ENCODE measurements at places on chromosomes 12 and 14. TPM values are rescaled to one million over a fixed set of nuclear protein-coding genes. Genes with fewer than 3 reads are reported as not detected.

IL26 gene
- total RNA-seq = not detected

NPFF gene
- total RNA-seq = not detected

NID2 gene
- 14.2 TPM for total RNA-seq

FITM1 gene
- 0.27 TPM for total RNA-seq

DDHD1 gene
- total RNA-seq = 12.0 TPM

RNU4-1 gene
- 465 TPM for total RNA-seq

All from endothelial cell of coronary artery (primary cell).